ENCODE measurements at places on chromosomes 3 and 15. TPM values are rescaled to one million over a fixed set of nuclear protein-coding genes. Genes with fewer than 3 reads are reported as not detected.

The KCTD6 gene
- 62.4 TPM for total RNA-seq

The ADIPOQ gene
- total RNA-seq, result 1.4 TPM

The PLA2G4E gene
- 0.16 TPM for total RNA-seq

The REC114 gene
- total RNA-seq, result not detected

The MYO1E gene
- total RNA-seq, result 48.5 TPM

The AADAC gene
- not detected for total RNA-seq
